Sigmoid colon (tissue), 7 donors: ENCODE measurements at places on chromosomes 11 and 22. TPM values are rescaled to one million over a fixed set of nuclear protein-coding genes. Genes with fewer than 3 reads are reported as not detected.

GAL3ST1 gene
- 2.8 TPM for total RNA-seq

SYT13 gene
- 2.0 TPM for total RNA-seq

SLC5A12 gene
- total RNA-seq = not detected

PGAP2 gene
- total RNA-seq = 4.7 TPM

OR4D9 gene
- not detected for total RNA-seq

BACE1 gene
- total RNA-seq = 24.6 TPM

SGSM1 gene
- total RNA-seq = 3.5 TPM

MAPK8IP1 gene
- total RNA-seq = 10.5 TPM

DNA sequence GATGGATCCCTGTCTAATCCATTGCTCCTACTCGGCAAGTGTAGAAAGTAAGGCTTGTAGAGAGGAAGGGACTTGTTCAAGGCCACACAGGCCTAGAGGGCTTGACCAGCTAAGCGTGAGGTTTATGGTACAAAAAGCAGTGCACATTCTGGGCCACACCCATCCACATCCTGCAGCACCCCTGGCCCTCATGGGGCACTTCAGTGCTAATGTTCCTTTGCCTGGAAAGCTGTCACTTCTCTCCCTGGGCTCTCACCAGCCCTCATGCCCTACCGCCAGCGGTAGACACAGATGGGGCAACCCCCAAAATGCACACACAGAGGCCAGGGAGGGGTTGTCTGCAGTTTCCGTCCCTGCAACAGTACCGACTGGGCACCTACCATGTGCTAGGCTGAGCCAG lies 7.1 kb upstream of the MGAT3 start:
- H3K27ac ChIP-seq = no peak overlapping the region
- no peaks in the 10 kb centered on the region for H3K36me3 ChIP-seq
- no peak overlapping the region for H3K4me3 ChIP-seq
- H3K27me3 ChIP-seq = no peaks in the 10 kb centered on the region
- no peaks in the 10 kb centered on the region for H3K4me1 ChIP-seq
- DNase-seq = no peak

DNA sequence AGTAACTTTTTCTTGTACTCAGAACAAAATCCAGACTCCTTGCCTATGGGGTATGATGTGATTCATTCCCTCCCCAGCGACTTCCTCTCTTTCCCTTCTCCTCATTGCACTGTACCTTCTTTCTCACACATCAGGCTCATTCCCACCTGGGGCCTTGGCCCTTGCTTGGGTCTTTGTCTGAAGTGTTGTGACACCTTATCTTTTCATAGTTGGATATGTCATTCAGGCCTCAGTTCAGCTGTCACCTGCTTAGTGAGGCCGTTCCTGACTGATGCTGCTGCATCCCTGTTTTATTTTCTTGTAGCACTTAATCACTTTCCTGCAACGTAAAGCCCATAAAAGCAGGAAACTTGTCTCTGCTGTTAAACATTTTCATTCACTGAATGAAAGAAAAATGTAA lies 39.9 kb downstream of the ZDHHC13 start:
- DNase-seq = no peak
- H3K4me1 ChIP-seq = no peaks in the 10 kb centered on the region
- H3K27me3 ChIP-seq = no peaks in the 10 kb centered on the region
- no peak overlapping the region for H3K27ac ChIP-seq
- H3K4me3 ChIP-seq = no peak overlapping the region

GRCh38 chr11:27722117-27722952 lies 22.1 kb upstream of the BDNF start:
- no peak for DNase-seq
- H3K27ac ChIP-seq = no peak overlapping the region
- peak overlapping the region; percentile 39 for H3K4me3 ChIP-seq

GRCh38 chr11:111539426-111540113 lies 950 bp upstream of the LAYN start:
- no peak for DNase-seq
- peak overlapping the region; percentile 63 for H3K4me3 ChIP-seq
- no peaks in the 10 kb centered on the region for H3K36me3 ChIP-seq

DNA sequence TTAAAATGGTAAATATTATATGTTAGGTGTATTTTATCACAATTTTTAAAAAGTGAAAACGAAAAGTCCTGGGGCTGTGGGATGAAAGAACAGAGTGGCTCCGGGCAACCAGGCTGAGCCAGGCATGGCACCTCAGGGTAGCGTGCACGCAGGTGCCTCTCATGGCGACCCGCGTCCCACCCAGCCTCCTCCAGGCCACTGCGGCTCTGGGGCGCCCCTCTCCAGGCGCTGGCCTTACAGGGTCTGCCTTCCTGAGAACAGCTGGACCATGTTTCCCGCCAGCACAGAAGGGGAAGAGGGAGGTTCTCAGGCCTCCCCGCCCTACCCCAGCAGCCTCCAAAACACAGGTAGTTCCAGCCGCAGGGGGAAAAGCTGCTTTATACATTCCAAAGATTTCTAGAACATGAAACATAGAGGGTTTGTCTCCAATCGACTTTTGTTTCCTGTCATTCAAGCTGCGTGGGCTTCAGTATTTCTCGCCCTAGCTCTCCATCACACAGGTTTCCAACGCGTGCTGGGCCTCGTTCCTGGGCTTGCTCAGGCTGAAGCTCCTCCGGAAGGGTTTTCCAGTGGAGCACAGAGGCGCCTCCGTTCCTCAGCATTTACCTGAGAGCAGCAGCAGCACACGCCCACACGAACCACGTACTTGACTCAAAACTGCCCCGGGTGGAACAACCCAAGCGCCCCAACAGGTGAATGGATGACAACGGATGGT lies 10.5 kb downstream of the EHD1 start:
- no peak for DNase-seq
- peaks cover 97% of the 10 kb centered on the region for H3K4me1 ChIP-seq
- no peak overlapping the region for H3K4me3 ChIP-seq
- H3K27ac ChIP-seq = peak overlapping the region; percentile 97
- H3K36me3 ChIP-seq = no peaks in the 10 kb centered on the region
- H3K27me3 ChIP-seq = no peaks in the 10 kb centered on the region

DNA sequence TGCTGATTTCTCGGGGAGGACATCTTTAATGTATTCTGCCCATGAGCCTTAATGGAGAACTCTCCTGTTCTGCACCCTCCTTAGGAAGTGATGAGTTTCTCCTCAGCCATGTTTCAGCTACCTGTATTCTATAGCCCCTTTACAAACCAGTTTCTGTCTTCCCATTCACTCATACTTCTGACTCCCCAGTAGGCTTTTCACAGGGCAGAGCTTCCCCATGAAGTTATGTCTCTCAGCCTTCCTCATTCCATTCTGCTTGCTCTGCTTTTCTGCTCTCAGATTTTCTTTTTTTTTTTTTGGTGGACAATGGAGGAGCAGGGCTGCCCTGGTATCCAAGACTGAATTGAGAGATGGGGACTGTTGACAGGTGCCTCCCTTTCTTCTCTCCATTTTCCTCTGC lies 4.3 kb upstream of the OR52R1 start:
- H3K27me3 ChIP-seq = no peaks in the 10 kb centered on the region
- H3K36me3 ChIP-seq = no peaks in the 10 kb centered on the region
- no peak overlapping the region for H3K4me3 ChIP-seq
- no peak overlapping the region for H3K27ac ChIP-seq
- no peaks in the 10 kb centered on the region for H3K4me1 ChIP-seq
- DNase-seq = no peak

- no peaks in the 10 kb centered on the region for H3K27me3 ChIP-seq
- H3K36me3 ChIP-seq = no peaks in the 10 kb centered on the region
- no peak overlapping the region for H3K27ac ChIP-seq
- DNase-seq = no peak
- H3K4me1 ChIP-seq = no peaks in the 10 kb centered on the region
Observed at GRCh38 chr11:90593099-90593498, 370.2 kb upstream of the CHORDC1 start.

DNA sequence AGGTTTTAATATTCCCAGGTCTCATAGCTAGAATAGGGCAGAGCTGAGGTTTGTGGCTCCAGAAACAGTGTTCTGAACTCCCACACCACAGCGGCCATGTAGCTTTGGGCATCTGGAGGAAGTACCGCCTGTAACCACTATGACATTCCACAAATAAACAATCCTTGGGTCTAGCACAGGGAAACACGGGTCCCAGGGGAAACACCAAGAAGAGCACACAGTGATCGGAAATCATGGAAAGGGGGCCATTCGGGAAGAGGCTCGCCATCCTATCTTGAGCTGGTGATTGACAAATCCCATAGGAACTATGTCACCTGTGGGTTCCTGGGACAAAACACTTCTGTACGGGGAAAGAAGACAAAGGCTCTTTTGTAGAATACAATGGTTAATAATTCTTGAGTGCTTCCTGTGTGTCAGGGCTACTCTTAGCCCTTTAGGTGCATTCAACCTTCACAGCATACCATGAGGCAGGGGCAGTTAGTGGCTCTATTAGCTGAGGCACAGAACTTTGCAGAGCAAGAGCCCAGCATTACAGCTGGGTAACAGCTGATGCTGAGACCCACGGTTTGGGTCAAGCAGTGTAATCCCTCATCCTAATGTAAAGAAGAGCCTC lies 514.2 kb downstream of the NTM start:
- no peak overlapping the region for H3K27ac ChIP-seq
- H3K4me1 ChIP-seq = peaks cover 19% of the 10 kb centered on the region
- no peaks in the 10 kb centered on the region for H3K27me3 ChIP-seq
- DNase-seq = no peak
- H3K36me3 ChIP-seq = no peaks in the 10 kb centered on the region

GRCh38 chr22:41699264-41700107 lies at the start of gene MEI1:
MEI1 (plus strand) TSS chr22:41699503; CDS start chr22:41699539, 36 bp downstream.
- no peaks in the 10 kb centered on the region for H3K36me3 ChIP-seq
- peak; percentile 91 for DNase-seq
- no peaks in the 10 kb centered on the region for H3K27me3 ChIP-seq
- no peak within 1 kb of the TSS for H3K4me3 ChIP-seq
- H3K4me1 ChIP-seq = peaks cover 15% of the 10 kb centered on the region
- no peak within 1 kb of the TSS for H3K27ac ChIP-seq

DNA sequence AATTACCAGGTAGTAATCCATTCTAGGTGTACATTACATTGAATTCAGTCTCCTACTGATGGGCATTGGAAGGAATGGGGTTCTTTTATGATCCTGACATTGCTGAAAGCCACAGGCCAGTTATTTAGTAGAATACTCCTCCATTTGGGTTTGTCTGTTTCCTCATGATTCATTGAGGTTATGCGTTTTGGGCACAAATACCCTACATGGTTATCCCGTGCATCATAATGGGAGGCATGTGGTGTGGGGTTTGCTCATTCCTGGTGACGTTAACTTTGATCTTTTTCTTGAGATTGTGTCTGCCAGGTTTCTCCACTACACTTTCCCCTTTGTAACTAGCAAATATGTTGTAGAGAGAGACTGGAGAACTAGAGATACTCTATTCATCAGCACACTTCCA lies 5.5 kb downstream of the FOLR3 start:
- no peaks in the 10 kb centered on the region for H3K27me3 ChIP-seq
- no peak for DNase-seq
- H3K27ac ChIP-seq = no peak overlapping the region
- H3K4me1 ChIP-seq = no peaks in the 10 kb centered on the region
- H3K4me3 ChIP-seq = no peak overlapping the region

DNA sequence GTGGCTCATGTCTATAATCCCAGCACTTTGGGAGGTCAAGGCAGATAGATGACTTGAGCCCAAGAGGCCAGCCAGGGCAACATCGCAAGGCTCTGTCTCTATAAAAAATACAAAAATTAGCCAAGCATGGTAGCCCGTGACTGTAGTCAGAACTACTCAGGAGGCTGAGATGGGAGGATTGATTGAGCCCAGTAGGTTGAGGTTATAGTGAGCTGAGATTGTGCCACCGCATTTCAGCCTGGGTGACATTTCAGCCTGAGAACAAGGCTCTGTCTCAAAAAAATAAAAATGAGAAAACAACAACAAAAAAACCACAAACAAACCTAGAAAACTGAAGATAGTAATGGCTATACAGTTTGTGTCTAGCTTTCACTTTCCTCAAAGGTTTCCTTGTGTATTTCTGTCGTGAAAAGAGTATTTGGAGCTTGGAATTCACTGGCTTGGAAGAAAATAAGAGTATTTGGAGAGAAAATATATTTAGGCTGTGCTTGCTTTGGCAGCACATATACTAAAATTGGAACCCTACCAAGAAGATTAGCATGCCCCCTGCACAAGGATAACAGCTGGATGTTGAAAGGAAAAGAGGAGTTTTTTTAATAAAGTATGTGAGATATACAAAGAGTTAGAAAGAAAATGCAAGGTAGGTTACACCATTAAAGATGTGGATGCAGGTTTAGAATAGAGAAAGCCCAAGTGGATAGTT lies 3.9 kb upstream of the BIRC3 start:
- H3K4me1 ChIP-seq = peaks cover 43% of the 10 kb centered on the region
- no peaks in the 10 kb centered on the region for H3K36me3 ChIP-seq
- no peaks in the 10 kb centered on the region for H3K27me3 ChIP-seq
- DNase-seq = no peak

DNA sequence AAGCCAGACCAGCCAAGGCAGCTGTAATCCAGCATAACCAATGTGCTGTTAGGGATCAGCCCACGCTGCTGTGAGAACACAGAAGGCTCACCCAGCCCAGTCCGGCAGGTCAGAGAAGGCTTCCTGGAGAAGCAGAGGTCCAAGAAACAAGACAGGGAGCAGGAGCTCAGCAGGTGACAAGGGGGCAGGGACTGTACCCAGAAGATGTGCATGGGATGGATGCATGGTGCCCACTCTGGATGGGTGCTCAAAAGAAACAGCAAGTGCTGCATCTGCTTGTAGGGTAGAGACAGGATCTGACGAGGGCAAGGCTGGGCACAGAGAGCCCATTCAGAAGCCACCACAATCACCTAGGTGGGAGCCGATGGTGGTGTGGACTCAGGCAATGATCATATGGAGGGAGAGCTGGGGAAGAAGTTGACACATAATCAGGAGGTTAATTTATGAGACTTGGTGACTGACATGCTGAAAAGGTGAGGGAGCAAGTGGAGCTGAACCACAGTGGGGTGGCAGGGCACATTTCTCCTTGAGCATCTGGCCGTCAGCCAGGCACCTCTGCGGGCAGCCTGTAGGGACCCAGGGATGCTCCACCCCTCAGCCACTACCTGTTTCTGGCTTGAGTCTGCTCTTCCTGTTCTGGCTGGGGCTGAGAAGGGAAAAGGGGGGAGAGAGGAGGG lies 102.3 kb upstream of the DRD2 start:
- no peak overlapping the region for H3K4me3 ChIP-seq
- DNase-seq = no peak
- H3K36me3 ChIP-seq = no peaks in the 10 kb centered on the region
- no peak overlapping the region for H3K27ac ChIP-seq

DNA sequence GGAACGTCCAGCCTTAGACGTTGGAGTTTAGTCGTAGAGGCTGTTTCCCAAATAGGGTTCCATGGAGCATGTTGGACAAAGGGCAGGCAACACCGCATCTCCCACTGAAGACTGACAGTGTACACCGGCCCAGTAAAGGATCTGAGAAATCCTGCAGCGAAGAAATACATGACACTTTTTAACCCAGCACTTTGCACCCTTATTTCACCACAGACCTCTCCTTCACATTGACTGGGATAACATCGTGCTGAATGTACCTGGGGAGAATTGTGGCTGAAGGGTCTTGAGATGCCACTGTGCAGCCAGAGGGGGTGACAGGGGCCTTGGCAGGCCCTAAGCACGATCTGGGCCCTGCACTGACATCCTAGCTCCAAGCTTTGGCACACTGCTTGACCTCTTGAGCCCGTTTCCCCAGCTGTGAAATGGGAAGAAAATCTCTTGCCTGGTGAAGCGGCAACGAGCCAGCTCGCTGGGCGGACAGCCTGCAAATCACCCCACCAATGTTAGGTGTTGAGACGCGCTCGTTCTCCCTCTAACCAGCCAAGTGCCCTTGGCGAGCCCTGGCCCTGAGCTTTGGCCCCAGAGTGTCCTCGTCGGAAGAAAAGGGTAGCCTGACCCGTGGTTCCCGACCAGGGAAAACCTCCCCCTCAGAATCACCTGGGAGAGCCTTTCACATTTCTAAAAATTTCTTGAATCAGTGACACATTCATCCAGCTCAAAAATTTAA lies 13.4 kb downstream of the CD5 start:
- no peaks in the 10 kb centered on the region for H3K36me3 ChIP-seq
- no peak overlapping the region for H3K4me3 ChIP-seq
- no peak overlapping the region for H3K27ac ChIP-seq
- H3K27me3 ChIP-seq = no peaks in the 10 kb centered on the region
- DNase-seq = no peak
